ENCODE measurements at places on chromosomes 6 and 20.
A peak's percentile ranks its signal among the peaks of the same experiment; 100 is the strongest.

DNA sequence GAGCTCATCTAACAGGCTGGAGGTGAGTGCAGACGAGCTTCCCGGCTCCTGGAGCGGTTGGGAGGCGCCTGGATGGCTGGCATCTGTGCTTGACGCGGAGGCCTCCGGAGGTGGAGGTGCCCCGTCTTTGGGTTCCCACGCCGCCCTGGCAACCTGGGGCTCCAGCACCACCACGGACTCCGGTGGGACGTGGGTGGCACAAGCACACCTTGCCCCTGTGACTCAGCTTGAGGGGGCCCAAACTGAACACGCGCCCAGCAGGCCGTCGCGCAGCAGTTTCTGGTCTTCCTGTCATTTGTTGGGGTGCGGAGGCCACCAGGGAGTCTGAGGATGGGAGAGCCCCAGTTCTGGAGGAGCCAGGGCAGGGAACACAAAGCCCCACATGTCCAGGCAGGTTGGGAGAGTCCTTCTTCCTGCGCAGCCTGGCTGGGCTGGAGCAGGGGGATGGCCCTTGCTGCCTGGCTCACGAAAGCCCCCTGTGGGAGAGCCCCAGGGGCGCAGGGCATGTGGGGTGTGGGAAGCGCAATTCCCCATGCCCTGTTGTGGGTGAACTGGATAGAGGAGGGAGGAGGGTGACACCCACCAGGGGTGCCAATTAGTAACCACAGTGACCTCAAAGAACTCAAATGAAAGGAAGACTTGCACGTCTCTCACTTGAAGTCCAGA, 1378.6 kb upstream of the DEFB115 start:
- DNase-seq = no peak

- peak; percentile 15 for DNase-seq
Observed at GRCh38 chr6:123430970-123431369, 205.8 kb downstream of the TRDN start.

GRCh38 chr20:6768228-6769140, 998 bp downstream of the BMP2 start:
- DNase-seq = peak; percentile 57

GRCh38 chr6:102662851-102663250, 1269.3 kb downstream of the GRIK2 start:
- no peak for DNase-seq

DNA sequence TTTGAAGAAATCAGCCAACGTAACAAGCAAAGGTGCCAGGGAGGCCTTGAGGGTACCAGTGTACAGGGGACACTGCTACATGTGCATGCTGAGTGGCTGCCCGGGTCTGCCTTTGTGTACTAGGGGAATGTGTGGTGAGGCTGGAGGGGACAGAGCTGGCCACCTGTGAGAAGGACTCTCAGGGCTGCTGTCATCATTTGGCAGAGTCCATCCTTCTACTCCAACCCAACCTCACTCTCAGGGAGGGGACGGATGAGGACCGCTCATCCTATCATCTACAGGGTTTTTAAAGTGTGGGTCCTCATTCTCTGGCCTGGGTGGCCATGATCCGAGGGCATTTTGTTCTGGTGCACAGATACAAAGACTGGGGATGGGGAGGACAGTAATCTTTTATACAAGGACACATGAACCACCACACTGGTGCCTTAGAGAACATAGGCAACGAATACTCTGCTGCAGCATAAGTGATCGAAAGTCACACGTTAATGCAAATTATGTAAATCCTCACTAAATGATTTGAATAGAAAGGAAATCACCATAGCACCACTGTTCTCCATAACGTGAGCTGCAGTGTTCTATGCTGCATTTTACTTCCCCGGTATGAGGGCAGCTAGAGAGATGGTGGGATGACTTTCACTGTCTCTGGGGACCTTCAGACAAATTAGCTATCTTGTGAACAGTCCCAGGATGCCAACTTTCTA, 181.4 kb downstream of the GMPR start:
- DNase-seq = no peak

- no peak for DNase-seq
Observed at GRCh38 chr6:112877134-112878100, 530.3 kb downstream of the RFPL4B start.

- DNase-seq = no peak
Observed at GRCh38 chr20:1033751-1034414, 31.8 kb upstream of the RSPO4 start.

DNA sequence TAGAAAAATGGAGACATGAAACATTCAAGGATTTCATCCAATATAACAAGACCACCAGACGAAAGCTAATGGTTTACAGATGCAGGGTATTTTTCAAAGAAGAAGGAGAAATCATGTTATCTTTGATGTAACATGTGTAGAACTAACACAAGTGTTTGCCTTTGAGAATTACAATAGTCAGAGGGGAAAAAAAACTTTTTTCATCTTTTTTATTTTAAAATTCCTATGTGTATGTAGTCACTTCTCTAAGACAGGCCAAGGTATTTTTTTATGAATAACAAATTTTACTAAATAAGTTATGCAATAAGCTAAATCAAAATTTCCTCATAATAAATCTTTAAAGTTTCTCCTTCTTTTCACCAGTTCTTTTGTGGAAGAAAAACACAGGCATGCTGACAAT, 161.4 kb downstream of the PDE7B start:
- no peak for DNase-seq

DNA sequence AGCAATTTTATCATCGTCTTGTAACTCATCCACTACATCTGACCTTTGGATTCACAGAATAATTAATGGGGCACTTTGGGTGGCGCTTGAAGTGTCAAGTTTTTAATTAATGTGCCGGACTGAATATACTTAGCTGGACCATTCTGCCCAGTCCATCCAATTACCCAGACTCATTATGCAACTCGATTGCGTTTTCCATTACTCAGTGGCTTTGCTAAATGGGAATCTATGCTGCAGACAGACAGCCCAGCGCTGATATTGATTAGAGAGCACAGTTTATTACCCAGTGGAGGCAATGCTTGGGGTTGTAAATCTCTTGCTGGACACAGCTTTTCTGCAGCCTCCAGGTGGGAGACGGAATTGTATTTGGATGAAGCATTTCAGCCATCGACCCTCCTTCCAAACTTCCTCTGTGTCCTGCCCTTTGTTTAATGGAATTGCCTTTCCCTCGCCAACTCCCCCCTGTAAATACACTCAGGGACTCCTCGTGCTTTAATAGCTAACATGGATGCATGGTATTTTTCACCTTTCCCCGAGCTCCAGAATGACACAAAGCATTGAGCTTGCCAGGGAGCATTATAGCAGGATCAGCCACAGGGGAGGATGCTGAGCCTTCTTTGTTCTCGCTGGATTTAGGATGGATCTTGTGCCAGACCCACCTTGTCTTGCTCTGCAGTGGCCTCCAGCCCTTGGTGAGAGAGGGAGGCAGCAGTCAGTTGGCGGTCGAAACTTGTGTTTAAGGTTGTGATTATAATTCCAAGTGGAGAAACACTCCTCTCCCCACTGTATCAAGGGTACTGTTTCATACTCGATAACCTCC, 59.7 kb downstream of the EDN3 start:
- no peak for DNase-seq

DNA sequence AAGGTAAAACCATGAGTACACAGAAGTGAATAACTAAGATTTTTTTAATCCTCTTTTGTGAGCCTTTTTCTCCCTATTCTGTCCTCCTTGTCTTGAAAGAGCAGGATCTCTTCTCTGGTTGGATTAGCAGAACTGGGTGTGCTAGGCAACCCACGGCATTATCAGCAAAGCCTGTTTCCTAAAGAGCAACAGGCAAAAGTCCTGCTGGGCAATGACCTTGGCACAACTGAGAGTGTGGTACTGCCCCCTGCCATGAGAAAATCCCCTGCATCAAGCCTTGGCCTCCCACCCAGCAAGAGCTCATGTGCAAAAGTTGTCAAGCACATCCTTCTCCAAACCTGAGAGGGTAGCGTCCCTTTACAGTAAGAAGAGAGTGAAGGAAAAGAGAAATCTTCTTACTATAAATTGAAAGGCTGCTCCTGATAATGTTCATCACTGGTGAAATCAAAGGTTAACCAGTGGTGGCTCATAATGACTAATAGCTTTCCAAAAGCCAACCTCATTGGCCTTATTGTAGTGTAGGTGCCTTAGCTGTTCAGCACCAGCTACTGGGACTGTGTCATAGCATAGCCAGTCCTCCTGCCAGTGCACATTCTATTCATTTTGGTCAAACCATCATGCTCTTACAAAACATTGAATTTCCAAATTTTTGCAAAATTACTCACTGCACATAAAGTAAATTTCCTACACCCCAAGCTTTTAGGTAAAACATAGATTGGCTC, 17.1 kb downstream of the KIF6 start:
- no peak for DNase-seq

- DNase-seq = peak; percentile 54
Observed at GRCh38 chr20:51428401-51429143, 113.9 kb downstream of the NFATC2 start.

GRCh38 chr6:88572449-88573139, 390.8 kb downstream of the RNGTT start:
- DNase-seq = no peak

DNA sequence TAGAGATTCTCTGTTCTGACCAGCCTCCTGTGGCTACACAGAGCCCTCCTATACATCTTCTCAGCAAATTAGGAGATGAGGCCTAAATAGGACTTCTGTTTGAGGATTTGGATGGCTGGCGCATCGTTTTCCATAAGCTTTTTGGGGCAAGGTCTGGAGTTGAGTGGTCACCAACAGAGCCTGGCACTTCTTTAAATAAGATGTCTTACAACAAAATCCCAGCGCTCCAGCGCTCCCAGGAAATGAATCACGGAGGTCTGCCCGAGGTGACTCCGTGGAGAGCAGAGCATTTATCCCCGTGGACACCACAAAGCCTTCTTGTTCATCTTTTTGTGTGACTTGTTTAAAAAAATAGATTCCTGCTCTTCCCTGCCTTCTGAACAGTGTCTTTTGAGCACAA, 75.3 kb downstream of the GNAS-AS1 start:
- no peak for DNase-seq

GRCh38 chr6:167678102-167679101, 148.3 kb upstream of the AFDN start:
- peak; percentile 80 for DNase-seq

DNA sequence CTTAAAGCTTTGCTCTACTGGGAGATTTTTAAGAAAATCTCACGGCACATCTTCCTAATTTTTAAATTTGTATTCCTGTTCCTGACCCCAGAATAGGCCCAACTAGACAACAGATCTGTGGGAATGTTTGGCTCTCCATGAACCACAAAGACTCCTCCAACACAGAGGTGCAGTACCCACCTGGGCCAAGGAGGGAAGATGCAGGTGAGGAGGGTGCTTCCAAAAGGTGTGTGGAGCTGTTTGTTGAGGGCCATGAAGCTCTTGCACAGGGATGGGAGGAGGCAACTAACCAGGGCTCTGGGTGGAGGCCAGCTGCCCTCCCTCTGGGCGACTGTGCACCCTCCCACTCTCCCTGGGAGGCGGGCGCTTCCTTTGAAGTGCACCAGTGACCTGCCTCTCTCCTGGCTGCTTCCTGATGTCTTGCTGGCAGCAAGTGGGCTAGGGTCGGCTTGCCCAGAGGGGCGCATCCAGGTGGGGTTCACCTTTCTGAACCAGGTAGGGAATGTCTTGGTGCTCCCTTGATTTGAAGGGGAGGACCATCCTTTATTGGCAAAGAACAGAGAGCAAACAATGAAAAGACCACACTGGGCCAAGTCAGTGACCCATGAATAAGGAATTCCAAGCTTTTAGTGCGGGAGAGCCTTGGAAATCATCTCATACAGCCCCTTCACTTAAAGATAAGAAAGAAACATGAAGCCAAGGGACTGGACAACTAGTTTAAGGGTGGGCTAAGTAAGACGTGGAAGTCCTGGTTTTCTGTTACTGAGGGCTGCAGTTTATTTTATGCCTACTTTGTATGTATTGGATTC, 76.0 kb downstream of the ANKRD6 start:
- DNase-seq = peak; percentile 12

- DNase-seq = no peak
Observed at GRCh38 chr6:29486577-29486976, 1.2 kb downstream of the MAS1L start.

GRCh38 chr6:38876475-38876874, 161.4 kb downstream of the DNAH8 start:
- DNase-seq = no peak

DNA sequence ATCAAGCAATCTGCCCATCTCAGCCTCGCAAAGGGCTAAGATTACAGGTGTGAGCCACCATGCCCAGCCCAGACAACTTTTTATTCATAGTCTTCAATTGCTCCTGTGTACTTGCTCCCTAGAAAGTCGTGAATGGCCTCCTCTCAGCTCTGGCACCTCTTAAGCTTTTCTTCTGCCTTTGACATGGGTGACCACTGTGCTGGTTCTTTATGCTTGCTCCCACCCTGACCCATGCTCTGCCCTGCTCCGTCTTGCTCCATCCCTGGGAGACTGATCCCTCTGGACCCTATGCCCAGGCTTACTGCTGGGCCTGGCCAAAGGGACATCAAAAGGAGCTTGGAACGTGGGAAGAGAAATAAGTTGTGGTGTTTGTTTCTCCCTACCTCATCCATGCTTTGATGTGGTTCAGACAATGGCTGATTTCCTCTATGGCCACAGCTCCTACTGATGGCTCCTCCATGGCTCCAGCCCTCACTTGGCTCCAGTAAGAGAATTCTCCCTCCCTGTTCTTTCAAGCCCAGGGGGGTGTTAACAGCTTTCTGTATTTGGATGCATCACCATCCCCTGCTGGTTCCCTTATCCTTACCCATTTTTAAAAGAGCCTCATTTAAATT, 7.7 kb upstream of the TREM2 start:
- no peak for DNase-seq

- no peak for DNase-seq
Observed at GRCh38 chr6:8857160-8857559, 421.8 kb upstream of the SLC35B3 start.

DNA sequence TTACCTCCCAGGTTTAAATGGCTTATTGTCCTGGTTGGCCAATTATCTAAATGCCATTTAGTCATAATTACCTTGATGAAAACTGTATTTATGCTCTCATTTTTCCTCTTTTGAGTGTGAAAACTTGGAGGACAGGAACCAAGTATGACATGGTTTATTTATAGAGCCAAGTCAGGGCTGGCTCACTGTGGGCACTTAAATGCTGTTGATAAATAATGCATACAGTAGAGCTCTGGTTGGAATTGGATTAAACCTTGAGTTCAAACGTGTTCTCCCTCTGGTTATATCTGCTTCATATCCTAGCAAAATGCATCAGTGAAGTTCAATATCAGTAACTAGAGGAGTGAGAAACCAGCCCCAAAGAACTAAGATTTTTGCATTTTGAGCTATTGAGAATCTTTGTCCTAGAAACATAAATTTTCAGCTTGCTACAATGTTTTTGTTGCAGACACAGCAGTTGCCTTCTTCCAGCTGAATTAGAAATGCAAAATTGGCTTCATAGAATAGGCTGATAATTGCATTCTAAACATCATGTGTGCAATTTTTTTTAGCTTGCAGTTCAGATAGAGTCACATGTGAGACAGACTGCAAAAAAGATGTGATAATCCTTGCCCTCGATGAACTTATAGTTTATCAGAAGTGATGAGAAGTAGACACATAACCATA, 255.8 kb downstream of the BTBD3 start:
- no peak for DNase-seq

DNA sequence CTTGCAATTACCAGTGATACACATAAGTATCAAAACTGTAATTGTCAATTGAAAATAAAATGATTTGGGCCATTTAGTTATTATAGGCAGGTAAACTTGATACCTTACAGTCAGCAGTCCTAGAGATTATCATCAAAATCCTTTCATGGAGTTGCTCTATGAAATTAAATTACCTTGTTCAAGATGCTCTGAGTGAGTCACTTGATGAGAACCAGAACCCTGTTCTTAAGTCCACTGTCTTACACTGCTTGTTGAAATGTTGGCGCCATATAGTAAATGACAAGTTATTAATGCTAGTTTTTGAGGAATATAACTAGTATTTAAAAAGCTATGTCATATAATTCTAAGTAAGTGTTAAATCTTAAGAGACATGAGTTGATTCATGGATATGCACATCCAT, 37.2 kb upstream of the BAG2 start:
- no peak for DNase-seq

Measured in nephron progenitor cell (in vitro differentiated cells).